ENCODE measurements at places on chromosomes 12 and 14.

DNA sequence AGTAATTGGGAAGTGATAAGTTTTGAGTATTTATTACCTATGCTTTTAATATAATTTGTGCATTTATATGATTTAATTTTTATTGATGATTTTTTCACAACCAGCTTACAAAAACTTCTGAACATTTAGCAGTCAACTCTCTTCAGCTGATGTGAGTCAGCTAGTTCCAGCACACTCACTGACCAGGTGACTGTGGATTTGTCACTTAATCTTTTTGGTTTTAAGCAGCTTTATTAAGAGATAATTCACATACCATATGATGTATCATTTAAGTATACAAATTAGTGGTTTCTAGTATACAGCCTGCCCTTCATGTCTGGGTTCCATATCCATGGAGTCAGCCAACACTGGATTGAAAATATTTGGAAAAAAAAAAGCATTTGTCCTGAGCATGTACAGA is 103.5 kb downstream of the SYNE2 start:
- peak; percentile 12 for DNase-seq

DNA sequence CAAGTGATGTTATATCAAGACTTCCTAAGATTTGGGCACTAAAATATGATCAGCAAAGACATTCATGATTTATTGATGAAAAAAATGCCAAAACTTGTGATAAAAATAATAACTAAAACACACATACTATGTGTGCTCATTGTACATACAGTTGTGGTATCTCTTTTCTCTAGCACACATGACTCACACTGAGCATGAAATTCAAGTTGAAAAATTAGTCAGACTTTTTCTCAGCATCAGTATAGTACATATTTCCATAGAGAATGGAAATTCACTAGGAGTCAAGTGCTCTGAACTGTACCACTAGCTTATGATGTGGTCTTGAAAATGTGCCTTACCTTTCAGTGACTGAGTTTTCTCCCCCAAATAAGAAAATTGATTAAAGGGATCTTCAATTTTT is 471.8 kb upstream of the FLRT2 start:
- DNase-seq, result peak; percentile 70

- peak; percentile 67 for DNase-seq
Measured at GRCh38 chr12:109947521-109947920, 47.4 kb downstream of the TCHP start.

DNA sequence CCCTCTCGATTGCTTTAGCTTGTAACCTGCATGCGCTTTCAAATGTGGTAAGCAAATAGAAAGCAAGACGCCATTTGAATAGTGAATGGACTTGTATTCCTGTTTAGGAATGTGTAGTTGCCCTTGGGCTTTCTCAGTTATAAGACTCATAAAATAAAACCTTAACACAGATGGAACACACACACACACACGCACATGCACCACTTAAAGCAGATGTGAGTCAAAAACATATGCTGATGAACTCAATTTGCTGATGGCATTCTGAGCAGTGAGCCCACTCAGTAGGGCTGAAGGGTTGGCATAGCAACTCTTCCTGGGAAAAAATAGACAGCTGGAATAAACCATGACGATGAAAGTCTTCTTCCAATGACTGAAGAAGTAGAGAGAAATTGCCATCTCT is 360.5 kb downstream of the APAF1 start:
- DNase-seq, result no peak

GRCh38 chr12:49432616-49433015 is 65.4 kb downstream of the SPATS2 start:
- DNase-seq, result no peak

DNA sequence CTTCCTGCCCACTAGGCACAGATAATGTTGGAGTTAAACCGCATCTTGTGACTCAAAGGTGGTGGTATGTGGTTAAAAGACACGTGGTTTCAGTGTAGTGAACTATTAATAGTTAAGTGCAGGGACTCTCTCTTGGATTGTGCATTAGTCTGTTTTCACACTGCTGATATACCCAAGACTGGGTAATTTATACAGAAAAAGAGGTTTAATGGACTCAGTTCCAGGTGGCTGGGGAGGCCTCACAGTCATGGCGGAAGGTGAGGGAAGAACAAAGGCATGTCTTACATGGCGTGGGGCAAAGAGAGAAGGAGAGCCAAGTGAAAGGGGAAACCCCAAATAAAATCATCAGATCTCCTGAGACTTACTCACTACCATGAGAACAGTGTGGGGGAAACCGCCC is 362.3 kb downstream of the GLT1D1 start:
- peak; percentile 26 for DNase-seq

- no peak for DNase-seq
Measured at GRCh38 chr12:87047691-87048090, 791.5 kb upstream of the MGAT4C start.

- no peak for DNase-seq
Measured at GRCh38 chr12:72677846-72678245, 405.7 kb downstream of the TRHDE start.

- DNase-seq, result no peak
Measured at GRCh38 chr14:59247801-59248584, 59.5 kb downstream of the DAAM1 start.

GRCh38 chr12:57627501-57628279 is 5.3 kb downstream of the B4GALNT1 start:
- no peak for DNase-seq

GRCh38 chr12:78192979-78193378 is 362.3 kb downstream of the NAV3 start:
- no peak for DNase-seq

DNA sequence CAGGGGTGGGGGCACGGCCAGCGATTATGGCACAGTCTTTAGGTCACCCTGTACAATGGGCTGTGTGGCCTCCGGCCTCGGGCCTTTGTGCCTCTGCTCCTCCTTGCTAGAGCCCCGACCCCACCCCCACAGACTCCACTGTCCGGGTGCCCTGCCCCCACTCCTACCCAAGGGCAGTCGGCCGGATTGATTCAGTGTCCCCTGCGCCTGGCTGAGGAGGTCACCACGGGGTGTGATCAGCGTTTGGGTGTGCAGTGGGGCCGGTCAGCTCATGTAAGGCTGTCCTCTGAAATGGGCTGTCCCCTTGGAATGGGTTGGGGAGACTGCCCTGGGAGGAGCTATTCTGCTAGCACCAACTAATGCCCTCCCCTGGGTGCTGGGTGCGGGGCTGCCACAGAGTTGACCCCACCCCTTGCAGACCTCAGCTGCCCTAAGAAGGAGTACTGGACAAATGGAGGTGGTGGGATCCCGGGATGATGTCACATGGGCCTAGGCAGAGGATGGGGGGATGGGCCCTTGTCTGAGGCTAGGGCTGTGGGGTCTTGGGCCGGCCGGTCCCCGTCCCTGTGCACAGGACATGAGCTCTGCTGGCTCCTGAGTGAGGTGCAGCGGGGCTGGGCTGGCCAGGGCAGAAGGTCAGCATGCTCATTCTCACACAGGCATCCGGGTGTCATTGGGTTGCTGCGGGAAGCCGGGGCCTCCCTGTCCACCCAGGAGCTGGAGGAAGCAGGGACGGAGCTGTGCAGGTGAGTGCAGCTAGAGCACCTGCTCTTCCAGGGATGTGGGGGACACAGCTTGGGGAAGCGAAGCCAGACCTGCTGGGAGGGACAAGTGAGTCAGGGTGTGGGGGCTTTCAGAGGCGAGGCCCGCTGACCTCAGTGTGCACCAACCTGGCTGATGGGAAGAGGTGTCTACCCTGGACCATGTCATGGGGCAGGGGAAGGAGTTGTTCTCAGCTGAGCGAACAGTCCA is 23.4 kb downstream of the ASPG start:
- no peak for DNase-seq

GRCh38 chr12:123602651-123603195 is 824 bp downstream of the DDX55 start:
- DNase-seq, result no peak

GRCh38 chr14:97956581-97957340 is 1159.6 kb downstream of the VRK1 start:
- no peak for DNase-seq

GRCh38 chr14:63544591-63545299 is 1.6 kb upstream of the PPP2R5E start:
- peak; percentile 24 for DNase-seq

- peak; percentile 83 for DNase-seq
Measured at GRCh38 chr12:12872139-12872933, 19.0 kb upstream of the GPRC5A start.

DNA sequence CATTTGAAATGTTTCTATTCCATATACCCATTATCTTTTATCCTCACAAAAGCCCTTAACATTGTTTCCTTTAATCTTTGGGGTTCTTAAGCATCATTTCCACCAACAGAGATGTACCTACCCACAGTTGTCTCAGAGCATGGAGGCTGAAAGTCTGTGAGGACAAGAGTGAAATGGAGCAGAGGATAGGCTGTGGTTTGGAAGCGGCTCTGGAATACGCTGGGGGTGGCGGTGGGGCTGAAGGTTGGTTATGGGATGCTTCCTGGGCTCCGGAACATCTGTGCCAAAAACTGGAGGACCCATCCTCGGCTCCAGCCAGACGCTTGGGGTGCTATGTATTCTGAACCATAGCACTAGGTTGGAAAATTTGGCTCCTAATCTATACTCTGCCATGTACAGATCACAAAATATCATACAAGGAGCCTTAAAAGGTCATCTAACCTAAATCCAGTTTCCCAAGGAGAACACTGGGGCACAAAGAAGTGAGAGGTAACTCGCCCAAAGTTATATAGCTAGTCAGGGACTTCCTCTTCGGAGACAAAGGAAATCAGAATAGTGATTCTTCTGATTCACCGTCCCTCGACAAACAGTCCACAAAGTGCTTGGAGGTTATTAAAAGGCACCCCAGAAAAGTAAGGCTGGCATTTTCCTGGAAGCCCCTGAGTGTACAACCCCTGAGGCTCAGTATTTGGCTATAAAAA is 2.5 kb downstream of the PPP1R3E start:
- no peak for DNase-seq

GRCh38 chr12:63927511-63927910 is 83.0 kb downstream of the SRGAP1 start:
- no peak for DNase-seq

- no peak for DNase-seq
Measured at GRCh38 chr14:84708865-84709264, 821.1 kb upstream of the FLRT2 start.

DNA sequence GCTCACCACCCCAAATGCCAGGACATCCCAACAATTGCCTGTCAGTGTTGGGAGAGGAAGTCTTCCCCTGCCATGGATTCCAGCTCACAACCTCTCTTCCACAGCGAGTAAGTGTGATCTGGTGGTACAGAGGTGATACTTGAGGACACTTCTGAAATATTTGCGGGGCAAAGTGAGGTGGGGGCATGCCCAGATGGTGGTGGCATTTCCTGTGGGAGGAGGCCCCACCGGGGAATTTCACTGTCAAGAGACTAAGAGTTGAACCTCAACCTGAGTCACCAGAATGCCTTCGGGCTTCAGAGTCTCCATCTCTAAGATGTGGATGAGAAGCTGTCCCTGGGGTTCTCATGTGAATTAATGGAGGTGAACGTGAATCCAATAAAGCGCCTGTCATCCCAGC is 122.3 kb upstream of the RFLNA start:
- DNase-seq, result peak; percentile 86

GRCh38 chr14:81157431-81157830 is 63.3 kb downstream of the GTF2A1 start:
- no peak for DNase-seq

DNA sequence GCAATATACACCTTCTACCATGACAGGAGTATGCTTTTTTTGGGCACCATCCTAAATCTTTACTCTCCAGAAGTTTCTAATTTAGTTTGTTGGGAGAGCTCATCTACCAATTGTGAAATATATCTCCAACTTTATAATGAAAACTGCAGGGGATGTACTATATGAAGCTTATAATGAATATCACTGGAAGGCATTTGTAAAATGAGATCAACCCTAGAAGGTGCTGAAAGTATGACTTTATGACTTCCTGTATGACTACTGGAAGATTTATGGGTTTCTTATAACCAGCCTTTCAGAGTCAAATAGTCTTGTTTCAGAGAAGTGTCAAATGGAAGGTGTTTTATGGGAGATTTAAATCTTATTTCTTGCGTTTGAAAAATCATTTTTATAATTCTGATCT is 122.9 kb downstream of the MYRFL start:
- DNase-seq, result peak; percentile 5

- DNase-seq, result peak; percentile 97
Measured at GRCh38 chr14:64806202-64806861, 73.4 kb downstream of the SPTB start.

GRCh38 chr12:7190268-7191055 is 976 bp downstream of the PEX5 start:
- peak; percentile 1 for DNase-seq

GRCh38 chr14:74049876-74050495 is 30.8 kb downstream of the BBOF1 start:
- DNase-seq, result no peak

Measured in fibroblast of skin of back (primary cell).